ENCODE measurements at places on chromosomes 13 and 19.

- DNase-seq = no peak
Observed at GRCh38 chr19:41990615-41991014, 3.4 kb downstream of the ATP1A3 start.

DNA sequence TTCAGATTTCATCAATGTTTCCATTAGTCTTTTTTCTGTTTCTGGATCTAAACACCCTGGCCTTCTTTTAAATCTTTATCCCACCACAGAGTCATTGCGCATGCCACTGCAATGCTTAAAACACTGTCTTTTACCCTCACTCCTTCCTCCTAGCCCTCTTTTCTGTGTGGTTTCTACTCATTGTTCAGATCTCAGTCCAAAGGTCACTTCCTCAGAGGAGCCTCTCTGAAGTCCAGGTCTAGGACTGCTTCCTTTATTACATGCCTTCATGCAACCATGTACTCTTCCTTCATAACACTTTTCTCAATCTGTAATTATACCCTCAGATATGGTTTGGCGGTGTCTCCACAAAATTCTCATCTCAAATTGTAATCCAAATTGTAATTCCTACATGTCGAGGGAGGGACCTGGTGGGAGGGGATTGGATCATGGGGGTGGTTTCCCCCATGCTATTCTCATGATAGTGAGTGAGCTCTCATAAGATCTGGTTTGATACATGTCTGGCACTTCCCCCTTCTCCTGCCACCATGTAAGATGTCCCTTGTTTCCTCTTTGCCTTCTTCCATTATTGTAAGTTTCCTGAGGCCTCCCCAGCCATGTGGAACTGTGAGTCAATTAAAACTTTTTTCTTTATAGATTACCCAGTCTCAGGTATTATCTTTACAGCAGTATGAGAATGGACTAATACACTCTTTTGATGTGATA is 808.9 kb downstream of the DIAPH3 start:
- DNase-seq = no peak

- DNase-seq = no peak
Observed at GRCh38 chr13:42392716-42393572, 121.0 kb downstream of the AKAP11 start.

- DNase-seq = no peak
Observed at GRCh38 chr13:82597747-82598146, 1284.5 kb downstream of the SLITRK1 start.

- DNase-seq = no peak
Observed at GRCh38 chr19:58325311-58326022, 1.3 kb upstream of the ZSCAN22 start.

- DNase-seq = no peak
Observed at GRCh38 chr19:23263870-23264590, 13.8 kb upstream of the ZNF724 start.

GRCh38 chr19:1469255-1470054 is 9.6 kb downstream of the C19orf25 start:
- no peak for DNase-seq

GRCh38 chr13:98741741-98742435 is 10.6 kb downstream of the SLC15A1 start:
- no peak for DNase-seq

DNA sequence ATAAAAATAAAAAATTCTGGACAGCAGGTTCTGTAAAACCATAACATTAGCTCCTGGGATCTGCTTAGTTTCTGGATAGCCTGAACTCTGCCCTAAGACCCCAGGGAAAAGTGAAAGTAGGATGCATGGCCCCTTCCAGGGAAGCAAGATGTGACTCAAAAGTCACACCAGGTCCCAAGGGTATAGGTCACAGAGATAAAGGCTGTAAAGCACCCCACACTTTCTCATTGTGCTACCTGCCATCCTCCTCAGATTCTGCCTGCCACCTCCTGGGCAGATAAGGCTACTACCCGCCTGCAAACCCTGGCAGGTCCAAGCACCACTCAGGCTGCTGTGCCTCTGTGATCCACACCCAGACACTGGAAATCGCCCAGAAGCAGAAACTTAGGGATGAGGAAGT is 20.6 kb downstream of the FFAR2 start:
- no peak for DNase-seq

DNA sequence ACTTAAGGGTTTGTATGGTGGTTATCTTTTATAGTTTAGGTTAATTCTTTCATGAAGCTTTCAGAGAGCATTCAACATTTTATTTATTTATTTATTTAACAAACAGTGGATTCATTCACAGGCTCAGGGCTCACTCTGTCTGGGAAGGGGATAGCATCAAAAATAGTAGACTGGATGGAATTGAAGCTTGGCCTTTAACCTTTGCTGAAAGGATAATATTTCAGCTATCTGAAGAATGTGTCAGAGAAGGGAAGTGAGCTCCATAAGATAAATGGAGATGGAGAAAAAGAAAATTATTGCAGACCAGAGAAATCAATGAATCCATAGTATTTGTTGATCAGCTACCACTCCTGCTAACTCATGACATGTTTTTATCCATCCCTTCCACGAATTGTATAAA is 305.6 kb downstream of the COG6 start:
- no peak for DNase-seq
